Lung microvascular endothelial cell (primary cell): ENCODE measurements at places on chromosomes 1 and 21. TPM values are rescaled to one million over a fixed set of nuclear protein-coding genes. Genes with fewer than 3 reads are reported as not detected.

Gene GBP6
- total RNA-seq: not detected in 2 replicates

Gene DRAXIN
- total RNA-seq: under 0.01 and 0.22 TPM in 2 replicates

Gene FCRL2
- total RNA-seq: not detected in 2 replicates

Gene LRRC3
- 0.65 and 0.99 TPM in 2 replicates for total RNA-seq

Gene PROK1
- not detected in 2 replicates for total RNA-seq

Gene NECTIN4
- 0.44 TPM in 1 of 2 replicates, not detected in the other for total RNA-seq

Gene UBL4B
- total RNA-seq: not detected in 2 replicates

Gene KCNJ9
- not detected in 2 replicates for total RNA-seq

Gene ERG
- 39.7 and 50.8 TPM in 2 replicates for total RNA-seq

Gene CDCA8
- 1.4 and 5.7 TPM in 2 replicates for total RNA-seq

Gene OR6K3
- total RNA-seq: not detected in 2 replicates

Gene TUT4
- total RNA-seq: 11.6 and 15.9 TPM in 2 replicates

Gene SMYD2
- 147 and 192 TPM in 2 replicates for total RNA-seq

Gene NEXN
- 1.3 and 6.3 TPM in 2 replicates for total RNA-seq

Gene CDK11B
- total RNA-seq: 4.6 and 5.8 TPM in 2 replicates

Gene LYPD8
- not detected in 2 replicates for total RNA-seq

Gene USP24
- 41.6 and 52.0 TPM in 2 replicates for total RNA-seq

Gene KRTAP19-5
- not detected in 2 replicates for total RNA-seq

Gene OR2L3
- not detected in 2 replicates for total RNA-seq

Gene FCER1G
- not detected in 2 replicates for total RNA-seq

Gene AQP10
- total RNA-seq: under 0.01 TPM in 1 of 2 replicates, not detected in the other

Gene ACTL8
- total RNA-seq: not detected in 2 replicates

Gene SPRR4
- not detected in 2 replicates for total RNA-seq

Gene ADAMTS4
- 7.1 and 9.2 TPM in 2 replicates for total RNA-seq
